Activated naive CD8-positive, alpha-beta T cell treated with anti-CD3 and anti-CD28 coated beads for 36 hours (primary cell): ENCODE measurements at places on chromosomes 1 and 21. TPM values are rescaled to one million over a fixed set of nuclear protein-coding genes. Genes with fewer than 3 reads are reported as not detected.

DNA sequence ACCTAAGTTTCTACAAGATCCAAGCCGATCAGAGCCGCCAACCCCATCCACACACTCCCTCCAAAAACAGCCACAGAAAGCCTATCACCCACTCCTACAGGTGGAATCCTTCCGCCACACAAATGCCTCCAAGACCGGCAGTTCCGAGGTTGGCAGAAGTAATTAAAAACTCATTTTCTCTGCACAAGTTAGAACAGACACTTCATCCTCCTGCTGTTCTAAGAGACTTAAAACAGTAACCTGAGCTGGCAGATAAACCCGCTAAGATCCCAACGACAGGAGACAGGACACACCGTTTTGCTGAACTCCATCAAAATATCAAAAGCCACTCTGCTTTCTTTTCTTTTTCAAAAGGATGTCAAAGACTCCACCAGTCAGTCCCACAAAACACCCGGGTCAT, 2.8 kb downstream of the SSBP3 start:
- H3K36me3 ChIP-seq: peaks cover 61% of the 10 kb centered on the region
- H3K27ac ChIP-seq: peak overlapping the region; percentile 60
- no peaks in the 10 kb centered on the region for H3K27me3 ChIP-seq
- H3K4me3 ChIP-seq: peak overlapping the region; percentile 79
- DNase-seq: no peak
- H3K4me1 ChIP-seq: peaks cover 73% of the 10 kb centered on the region

DNA sequence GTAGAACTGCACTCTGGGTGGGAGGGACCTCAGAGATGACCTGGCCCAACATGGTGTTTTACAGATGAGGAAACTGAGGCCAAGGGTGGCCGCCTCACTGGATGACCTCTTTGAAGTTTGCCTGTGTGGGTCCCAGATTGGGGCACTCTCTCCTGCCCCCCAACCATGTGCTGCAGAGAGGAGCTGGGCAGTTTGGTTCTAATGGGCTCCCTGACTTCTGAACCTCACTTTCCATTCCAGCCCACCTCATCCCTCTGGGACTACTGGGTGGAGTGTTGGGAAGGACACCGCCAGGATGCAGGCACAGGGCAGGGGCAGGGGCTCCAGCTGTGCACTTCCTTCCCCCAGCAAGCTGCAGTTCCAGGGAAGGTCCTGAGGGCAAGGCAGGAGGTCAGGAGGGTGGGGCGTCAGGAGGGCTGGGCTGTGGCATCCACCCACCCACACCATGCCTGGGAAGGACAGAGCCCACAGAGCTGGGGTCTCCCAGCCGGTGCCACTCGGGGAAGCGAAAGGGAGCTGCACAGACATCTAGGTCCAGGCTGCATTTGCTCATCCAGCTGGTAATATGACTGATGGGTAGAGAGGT, 10.3 kb upstream of the EPS8L3 start:
- H3K4me3 ChIP-seq: no peak overlapping the region
- DNase-seq: no peak
- H3K4me1 ChIP-seq: peaks cover 6% of the 10 kb centered on the region
- H3K27ac ChIP-seq: no peak overlapping the region
- no peaks in the 10 kb centered on the region for H3K36me3 ChIP-seq
- H3K27me3 ChIP-seq: peaks cover 6% of the 10 kb centered on the region

GRCh38 chr1:24117132-24117531, 5.2 kb upstream of the MYOM3 start:
- no peak for DNase-seq
- H3K4me1 ChIP-seq: peaks cover 6% of the 10 kb centered on the region
- peaks cover 37% of the 10 kb centered on the region for H3K27me3 ChIP-seq
- H3K4me3 ChIP-seq: no peak overlapping the region
- no peaks in the 10 kb centered on the region for H3K36me3 ChIP-seq

DNA sequence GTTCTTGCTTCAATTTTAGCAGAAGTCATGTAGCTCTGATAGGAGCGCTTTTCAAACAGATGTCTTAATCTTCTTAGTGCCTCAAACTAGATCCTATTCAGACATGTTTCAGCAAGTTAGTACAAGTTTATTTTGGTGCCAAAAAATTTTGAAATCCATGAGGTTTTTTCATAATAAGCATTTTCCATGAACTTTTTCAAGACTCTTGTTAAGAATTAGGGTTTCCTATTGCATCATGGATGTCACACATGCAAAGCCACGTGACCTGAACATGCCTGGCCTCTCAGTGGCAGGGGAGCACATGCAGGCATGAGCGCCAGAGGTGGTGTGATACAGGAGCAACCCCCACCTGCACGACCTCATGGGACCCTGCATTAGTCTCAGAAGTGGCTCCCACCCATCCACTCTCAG, 67.6 kb downstream of the POFUT2 start:
- H3K4me1 ChIP-seq: no peaks in the 10 kb centered on the region
- no peak overlapping the region for H3K4me3 ChIP-seq
- no peak for DNase-seq
- H3K36me3 ChIP-seq: peaks cover 28% of the 10 kb centered on the region
- no peaks in the 10 kb centered on the region for H3K27me3 ChIP-seq
- no peak overlapping the region for H3K27ac ChIP-seq

DNA sequence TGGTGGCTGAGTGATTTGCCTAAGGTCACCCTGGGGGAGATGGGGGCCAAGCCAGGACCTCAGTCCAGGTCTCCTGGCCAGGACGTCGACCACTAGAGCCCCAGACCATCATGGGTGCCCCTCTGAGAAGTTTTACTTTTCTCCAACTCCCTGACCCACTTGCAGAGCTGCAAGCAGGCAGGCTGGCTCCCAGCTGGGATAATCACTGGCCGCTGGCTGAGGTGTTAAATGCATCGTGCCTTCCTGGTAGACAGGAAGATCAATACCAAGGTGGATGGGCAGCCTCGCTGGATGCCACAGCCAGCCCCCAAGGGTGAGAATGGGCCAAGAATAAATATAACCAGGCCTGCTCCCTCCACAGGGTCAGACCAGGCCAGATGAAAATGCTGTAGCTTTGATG, 106.2 kb downstream of the EPHB2 start:
- DNase-seq: no peak
- no peaks in the 10 kb centered on the region for H3K4me1 ChIP-seq
- H3K27ac ChIP-seq: no peak overlapping the region
- H3K27me3 ChIP-seq: no peaks in the 10 kb centered on the region

GRCh38 chr21:36034211-36034913, 26.0 kb downstream of the SETD4 start:
- no peaks in the 10 kb centered on the region for H3K27me3 ChIP-seq
- no peaks in the 10 kb centered on the region for H3K4me1 ChIP-seq
- DNase-seq: no peak
- H3K36me3 ChIP-seq: peaks cover 14% of the 10 kb centered on the region

GRCh38 chr1:12527564-12527963, 90.4 kb downstream of the DHRS3 start:
- no peak for DNase-seq
- H3K27me3 ChIP-seq: no peaks in the 10 kb centered on the region
- H3K36me3 ChIP-seq: peaks cover 11% of the 10 kb centered on the region
- H3K27ac ChIP-seq: no peak overlapping the region

GRCh38 chr1:93620841-93621210, 60.8 kb downstream of the BCAR3 start:
- no peak overlapping the region for H3K4me3 ChIP-seq
- H3K4me1 ChIP-seq: peaks cover 9% of the 10 kb centered on the region
- H3K36me3 ChIP-seq: no peaks in the 10 kb centered on the region
- no peaks in the 10 kb centered on the region for H3K27me3 ChIP-seq

- peaks cover 7% of the 10 kb centered on the region for H3K27me3 ChIP-seq
- no peak overlapping the region for H3K27ac ChIP-seq
- H3K36me3 ChIP-seq: peaks cover 5% of the 10 kb centered on the region
Observed at GRCh38 chr1:99763956-99764355, 2.5 kb downstream of the FRRS1 start.

The CXADR gene
- 0.92 TPM for total RNA-seq

The KRTAP22-2 gene
- total RNA-seq: not detected

The RPS6KC1 gene
- 6.0 TPM for total RNA-seq

The TMEM201 gene
- total RNA-seq: 31.6 TPM

The MR1 gene
- total RNA-seq: 15.5 TPM

The GAS5 gene
- total RNA-seq: 1,039 TPM

The RASSF5 gene
- 223 TPM for total RNA-seq

The DSCAM gene
- total RNA-seq: not detected
